HFFc6 (cell line): ENCODE measurements at places on chromosomes 7 and 10.

GRCh38 chr10:1141261-1141660 lies 85.1 kb downstream of the WDR37 start:
- DNase-seq = no peak

GRCh38 chr10:6336016-6336415 lies 133.3 kb downstream of the PFKFB3 start:
- no peak for DNase-seq

DNA sequence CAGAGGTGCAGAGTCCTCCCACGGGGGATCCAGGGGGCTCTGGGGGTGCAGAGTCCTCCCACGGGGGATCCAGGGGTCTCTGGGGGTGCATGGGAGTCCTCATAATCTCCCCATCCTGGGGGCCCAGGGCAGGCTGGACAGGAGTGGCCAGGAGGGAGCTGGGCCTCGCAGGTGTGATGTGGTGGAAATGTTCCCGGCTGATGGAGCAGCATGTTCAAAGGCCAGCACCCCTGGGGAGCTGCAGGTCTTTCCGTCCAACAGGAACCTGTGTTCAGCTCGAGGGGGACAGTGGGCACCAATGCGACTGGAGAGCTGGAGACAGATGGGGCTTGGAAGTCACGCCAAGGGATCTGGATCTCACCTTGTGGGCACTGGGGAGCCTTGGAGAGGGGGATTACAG lies 38.5 kb upstream of the PSMG3 start:
- no peak for DNase-seq

DNA sequence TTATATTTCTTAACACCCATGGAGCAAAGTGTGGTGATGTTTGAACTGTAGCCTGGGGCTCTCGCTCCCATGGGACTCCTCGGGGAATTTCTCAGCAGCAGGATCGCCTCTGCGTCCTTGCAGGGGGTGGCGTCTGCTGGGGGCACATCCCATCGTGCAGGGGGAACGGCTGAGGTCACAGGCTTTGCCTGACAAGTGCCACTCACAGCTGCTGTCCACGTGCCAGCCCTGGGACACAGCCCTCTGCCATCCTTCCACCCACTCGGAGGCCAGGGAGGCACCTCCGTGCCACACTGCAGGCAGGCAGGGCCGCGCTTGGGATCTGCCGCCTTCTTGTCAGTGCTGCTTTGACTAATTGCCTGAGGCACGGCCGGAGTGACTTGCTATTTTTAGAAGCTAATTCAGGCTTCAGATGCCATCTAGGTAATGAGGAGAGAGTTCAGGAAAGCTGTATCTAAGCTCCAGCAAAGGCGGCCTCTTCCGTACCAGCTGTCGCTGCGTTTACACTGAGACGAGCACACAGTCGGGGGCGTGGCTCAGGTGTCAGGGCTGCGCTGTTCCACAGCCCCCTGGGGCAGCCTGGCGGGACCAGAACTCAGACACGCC lies 45.7 kb downstream of the PITRM1 start:
- DNase-seq = no peak

GRCh38 chr10:106608066-106608465 lies 556.4 kb downstream of the SORCS1 start:
- DNase-seq = no peak

DNA sequence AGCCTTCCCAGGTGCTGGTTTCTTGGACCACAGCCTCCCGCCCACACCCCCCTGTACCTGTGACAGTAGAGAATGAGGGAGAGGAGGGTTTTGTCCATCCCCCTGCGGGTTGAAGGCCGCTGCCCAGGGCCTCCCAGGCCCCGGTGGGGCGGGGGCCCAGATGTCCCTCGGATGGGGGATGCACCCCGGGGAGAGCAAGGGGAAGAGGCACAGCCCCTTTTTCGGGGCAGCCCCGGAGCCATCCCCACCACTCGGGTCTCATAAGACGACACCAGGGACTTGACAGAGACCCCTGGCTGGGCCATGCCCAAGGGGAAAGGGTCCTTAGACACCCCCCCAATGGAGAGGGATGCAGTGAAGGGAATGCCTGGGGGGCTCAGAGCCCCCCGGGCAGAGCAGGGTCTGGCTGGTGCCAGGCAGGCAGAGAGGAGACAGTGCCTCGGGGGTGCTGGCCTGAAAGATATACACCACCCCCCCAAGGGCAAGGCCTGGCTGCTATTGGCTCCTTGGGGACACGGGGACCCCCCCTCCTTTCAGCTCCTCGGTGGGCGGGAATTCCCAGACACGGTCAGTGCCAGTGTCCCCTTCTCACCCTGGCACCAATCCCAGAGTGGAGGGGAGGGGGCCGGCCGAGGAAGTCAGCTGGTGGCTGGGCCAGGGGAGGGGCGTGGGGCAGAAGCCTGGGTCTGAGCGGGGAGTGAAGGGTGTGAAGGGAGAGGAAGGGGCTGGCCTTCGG lies 3.7 kb upstream of the SPACDR start:
- DNase-seq = no peak

DNA sequence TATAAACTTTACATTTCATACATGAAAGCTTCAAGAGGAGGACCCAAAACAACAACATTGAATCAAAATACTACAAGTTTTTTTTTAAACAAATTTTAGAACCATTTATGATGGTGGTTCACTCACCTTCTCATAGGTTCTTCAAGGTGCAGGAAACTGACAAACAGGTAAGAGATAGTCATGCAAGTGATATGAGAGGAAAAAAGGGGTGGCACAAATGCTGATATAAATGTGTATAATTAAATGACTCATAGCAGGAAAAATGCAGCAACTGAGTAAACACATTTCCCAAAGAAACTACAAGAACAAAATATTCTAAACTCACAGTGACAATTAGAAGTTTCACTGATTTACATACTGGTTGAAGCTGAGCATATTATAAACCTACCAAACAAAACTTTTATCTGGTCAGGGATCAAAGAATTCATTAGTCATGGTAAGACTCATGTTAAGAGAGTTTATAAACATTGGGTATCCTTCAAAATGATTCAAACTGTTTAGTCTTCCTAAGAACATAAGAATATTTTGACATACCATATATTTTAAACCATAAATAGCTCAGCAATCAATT lies 14.1 kb downstream of the ZWINT start:
- no peak for DNase-seq

- no peak for DNase-seq
These were observed 3.5 kb downstream of the SCART1 start for GRCh38 chr10:133457100-133457841.

DNA sequence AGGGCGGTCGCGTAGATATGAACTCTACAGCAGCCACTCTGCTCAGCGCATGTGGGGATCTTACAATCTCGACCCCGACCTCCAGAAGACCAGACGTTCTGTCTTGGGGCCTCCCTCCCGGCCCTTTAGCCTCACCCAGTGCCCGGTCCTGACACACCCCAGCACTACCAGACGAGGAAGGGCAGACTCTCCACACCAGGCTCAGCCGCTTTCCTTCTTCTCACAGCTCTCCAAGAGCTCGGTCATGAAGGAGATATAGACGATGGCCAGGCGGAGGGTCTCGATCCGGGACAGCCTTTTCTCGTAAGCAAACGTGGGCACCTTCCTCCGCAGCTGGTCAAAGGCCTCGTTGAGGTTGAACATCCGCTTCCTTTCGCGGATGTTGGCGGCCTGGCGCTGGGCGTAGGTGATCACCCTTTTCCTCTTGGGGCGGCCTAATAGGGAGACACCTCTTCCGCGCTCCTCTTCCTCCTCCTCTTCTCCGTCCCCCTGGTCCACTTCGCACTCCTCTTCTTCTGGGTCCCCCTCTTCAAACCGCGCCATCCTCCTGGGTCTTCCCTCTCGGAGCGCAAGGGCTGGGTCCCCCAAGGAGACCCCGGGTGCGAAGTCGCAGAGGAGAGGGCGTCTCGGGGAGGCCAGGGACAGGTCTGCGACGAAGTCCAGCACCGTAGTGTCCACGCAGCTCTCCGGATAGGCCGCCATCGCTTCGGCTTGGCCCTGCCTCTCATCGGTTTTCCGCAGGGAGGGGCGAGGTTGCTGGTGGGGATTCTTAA lies at the start of gene FERD3L:
Gene FERD3L, minus strand, starts transcription at position 761 of the 773 bp plus-strand sequence. Its CDS starts 59 bp downstream, at position 702.
- DNase-seq = no peak

DNA sequence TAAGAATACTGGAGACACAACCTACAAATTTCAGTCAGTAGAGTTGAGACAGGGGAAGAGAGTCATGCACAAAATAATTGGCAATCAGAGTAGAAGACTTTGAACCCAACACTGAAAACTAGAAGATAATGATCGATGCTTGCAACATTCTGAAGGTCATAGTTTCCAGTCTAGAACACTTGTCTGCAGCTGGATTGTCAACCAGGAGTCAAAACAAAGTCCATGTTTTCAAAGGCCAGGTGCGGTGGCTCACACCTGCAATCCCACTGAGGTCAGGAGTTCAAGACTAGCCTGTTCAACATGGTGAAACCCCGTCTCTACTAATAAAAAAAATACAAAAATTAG lies 26.8 kb upstream of the SMURF1 start:
- DNase-seq = no peak

GRCh38 chr10:30502266-30503060 lies 68.5 kb downstream of the MAP3K8 start:
- peak; percentile 8 for DNase-seq

- no peak for DNase-seq
These were observed 499.3 kb downstream of the GLRX3 start for GRCh38 chr10:130635528-130635927.

GRCh38 chr7:114087653-114088469 lies 169.1 kb upstream of the PPP1R3A start:
- no peak for DNase-seq
